Kidney epithelial cell (primary cell): ENCODE measurements at places on chromosomes 11 and 22.

GRCh38 chr11:57641011-57641807 is 8.5 kb downstream of the YPEL4 start:
- no peak for DNase-seq

GRCh38 chr11:61392981-61393595 is 701 bp downstream of the TMEM216 start:
- DNase-seq: no peak

GRCh38 chr11:11209967-11210366 is 143.1 kb downstream of the CSNK2A3 start:
- no peak for DNase-seq

GRCh38 chr11:1827095-1827813 is 7.5 kb upstream of the SYT8 start:
- DNase-seq: peak; percentile 58

DNA sequence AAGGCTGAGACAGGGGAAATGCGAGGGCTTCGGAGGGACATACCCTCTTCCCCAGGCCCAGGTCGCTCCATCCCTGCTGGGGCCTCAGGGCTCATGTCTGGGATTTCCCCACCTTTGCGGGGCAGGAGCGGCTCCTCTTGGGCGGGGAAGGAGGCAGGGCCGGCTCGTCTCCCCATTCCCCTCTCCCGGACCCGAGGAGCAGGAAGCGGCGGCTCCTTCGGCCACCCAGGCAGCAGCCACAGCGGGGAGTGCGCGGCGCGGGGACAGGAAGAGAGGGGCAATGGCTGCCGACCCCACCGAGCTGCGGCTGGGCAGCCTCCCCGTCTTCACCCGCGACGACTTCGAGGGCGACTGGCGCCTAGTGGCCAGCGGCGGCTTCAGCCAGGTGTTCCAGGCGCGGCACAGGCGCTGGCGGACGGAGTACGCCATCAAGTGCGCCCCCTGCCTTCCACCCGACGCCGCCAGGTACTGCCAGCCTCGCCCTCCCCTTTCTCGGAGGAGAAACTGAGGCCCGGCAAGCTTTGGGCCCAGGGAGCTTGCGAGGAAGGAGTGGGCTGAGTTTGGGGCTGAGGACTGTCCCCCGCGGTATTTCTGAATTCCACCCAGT is at the start of gene ANKK1:
ANKK1 (plus strand) TSS at position 175 of the 607 bp plus-strand sequence; CDS start at position 281, 106 bp downstream.
- DNase-seq: no peak

DNA sequence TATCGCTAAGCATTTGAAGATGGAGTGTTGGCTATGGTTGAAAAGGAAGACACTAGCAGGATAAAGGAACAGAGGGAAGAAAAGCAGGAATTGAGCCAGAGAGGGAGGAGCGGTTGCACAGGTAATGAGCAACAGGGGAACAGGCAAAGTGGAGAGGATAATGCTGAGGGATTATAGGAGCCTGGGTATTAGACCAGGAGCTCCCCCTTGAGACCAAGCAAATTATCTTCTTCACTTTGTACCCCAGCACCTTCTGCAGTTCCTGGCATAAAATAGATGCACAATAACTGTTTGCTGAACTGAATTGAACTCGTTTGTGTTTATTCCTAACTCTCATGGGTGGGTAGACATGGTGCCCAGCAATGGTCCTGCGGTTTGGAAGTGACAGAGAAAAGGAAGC is 54.6 kb upstream of the OR5P2 start:
- no peak for DNase-seq

DNA sequence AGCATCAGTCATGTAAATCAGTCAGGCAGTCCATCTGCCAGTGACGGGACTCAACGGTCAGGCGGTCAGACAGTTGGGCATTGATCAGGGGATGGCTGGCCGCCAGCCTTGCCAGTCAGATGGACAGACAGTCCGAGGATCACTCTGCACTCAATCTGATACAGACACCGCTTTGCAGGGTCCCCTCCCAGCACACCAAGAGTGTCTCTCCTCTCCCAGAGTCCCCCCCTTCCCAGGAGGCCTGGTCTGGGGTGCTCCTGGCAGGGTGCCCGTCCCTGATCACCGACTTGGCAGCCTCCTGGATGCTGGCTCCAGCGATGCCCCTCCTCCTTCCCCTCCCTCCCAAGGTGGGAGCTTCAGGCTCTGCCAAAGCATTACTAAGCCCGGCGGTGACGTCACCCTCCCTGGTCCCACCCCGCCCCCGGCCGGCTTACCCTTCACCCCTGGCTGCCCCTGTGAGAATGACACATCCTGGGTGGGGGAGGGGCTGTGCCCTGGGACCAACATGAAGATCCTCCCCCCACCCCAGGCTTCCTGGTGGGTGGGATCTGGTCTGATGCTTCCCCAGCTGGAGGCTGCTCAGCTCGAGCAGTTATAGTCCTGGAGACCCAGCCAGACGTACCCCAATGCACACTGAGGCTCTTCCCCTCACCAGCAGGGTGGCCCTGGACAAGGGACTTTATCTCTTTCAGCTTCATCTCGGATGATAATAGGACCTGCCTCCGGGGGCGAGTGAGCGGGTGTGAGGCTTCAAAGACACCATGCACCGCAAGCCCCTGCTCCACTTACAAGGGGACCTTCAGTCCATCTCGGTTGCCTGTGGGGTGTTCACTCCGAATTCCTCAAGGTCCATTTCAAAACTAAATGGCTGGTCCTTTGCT is 69.2 kb downstream of the CD82 start:
- peak; percentile 79 for DNase-seq

DNA sequence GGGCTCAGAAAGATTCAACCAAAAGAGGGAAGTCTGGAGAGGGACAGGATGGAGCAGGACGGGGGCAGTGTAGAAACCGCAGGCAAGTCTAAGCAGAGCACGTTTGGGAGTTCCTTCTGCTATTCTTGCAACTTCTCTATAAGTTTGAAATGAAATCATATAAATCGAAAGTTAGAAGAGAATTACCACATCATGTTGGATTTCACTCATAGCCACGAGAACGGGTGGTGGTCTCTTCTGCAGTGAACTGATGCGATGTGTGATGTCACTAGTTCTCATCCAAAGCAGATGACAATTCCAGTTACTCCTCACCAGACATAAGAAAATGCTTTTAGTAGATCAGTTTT is 36.0 kb downstream of the KCNQ1 start:
- DNase-seq: no peak

DNA sequence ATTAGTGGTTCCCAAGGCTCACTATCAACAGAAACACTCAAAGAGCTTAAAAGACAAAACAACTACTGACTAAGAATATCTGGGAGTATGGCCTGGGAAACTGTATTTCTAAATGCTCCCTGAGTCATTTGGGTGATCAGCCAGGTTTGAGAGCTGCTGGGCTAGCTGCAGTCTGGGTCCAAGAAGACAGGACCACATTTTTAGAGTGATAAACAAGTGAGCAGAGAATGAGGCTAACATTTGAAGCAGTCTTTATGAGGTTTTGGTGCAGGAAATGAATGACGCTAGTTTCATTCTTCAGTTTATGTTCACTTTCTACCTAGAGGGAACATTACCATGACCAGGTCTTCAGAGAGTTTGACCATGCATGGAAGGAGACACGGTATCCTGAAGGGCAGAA is 97.7 kb downstream of the TEAD1 start:
- no peak for DNase-seq

- no peak for DNase-seq
Observed at GRCh38 chr11:10623797-10624761, 55.6 kb upstream of the LYVE1 start.

- DNase-seq: no peak
Observed at GRCh38 chr22:32164075-32164860, 5.2 kb upstream of the C22orf42 start.

- no peak for DNase-seq
Observed at GRCh38 chr22:46104170-46104880, 46.0 kb upstream of the PPARA start.
